ENCODE measurements at places on chromosomes 11 and 22.

GRCh38 chr22:17548756-17549035, 14.6 kb upstream of the SLC25A18 start:
- DNase-seq: no peak

GRCh38 chr11:74444173-74444826, 23.0 kb downstream of the KCNE3 start:
- DNase-seq: no peak

- peak; percentile 32 for DNase-seq
Measured at GRCh38 chr11:117610045-117610444, 187.0 kb downstream of the DSCAML1 start.

GRCh38 chr11:73288192-73288872, 16.2 kb downstream of the P2RY6 start:
- peak; percentile 93 for DNase-seq

- DNase-seq: no peak
Measured at GRCh38 chr11:35787626-35788025, 125.1 kb downstream of the TRIM44 start.

- DNase-seq: no peak
Measured at GRCh38 chr11:62747475-62748160, 6.3 kb downstream of the ZBTB3 start.

DNA sequence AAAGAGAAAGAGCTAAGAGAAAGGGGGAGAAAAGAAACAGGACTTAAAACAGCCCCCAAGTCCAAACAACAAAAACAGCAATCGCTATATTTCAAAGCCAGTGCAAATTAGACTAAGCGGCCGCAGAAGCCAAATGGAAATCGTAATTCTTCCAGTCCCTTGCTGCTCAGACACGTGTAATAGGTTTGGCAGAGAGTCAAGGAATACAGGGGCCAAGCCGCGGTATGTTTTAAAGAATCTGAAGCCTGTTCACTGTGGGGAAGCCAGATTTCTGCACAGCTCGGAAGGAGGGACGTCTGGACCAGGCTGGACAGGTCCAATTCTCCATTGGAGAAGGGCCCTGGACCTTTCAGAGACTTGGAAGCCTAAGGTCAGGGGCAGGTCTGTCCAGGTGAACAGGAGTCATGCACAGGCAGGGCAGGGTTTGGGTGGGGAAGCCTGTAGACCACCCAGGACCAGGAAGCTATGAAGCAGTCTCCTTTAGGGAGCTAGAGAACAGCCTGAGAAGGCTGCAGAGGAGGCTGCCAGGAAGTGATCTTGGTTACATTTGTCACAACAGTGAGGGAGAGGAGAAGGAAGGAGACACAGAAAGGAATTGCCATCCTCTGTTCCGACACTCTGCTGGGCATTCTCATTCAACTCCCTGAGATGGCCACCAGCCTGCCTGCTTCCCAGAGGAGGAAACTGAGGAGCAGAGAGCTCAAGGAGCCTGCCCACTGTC, 265.5 kb upstream of the ISX start:
- no peak for DNase-seq

DNA sequence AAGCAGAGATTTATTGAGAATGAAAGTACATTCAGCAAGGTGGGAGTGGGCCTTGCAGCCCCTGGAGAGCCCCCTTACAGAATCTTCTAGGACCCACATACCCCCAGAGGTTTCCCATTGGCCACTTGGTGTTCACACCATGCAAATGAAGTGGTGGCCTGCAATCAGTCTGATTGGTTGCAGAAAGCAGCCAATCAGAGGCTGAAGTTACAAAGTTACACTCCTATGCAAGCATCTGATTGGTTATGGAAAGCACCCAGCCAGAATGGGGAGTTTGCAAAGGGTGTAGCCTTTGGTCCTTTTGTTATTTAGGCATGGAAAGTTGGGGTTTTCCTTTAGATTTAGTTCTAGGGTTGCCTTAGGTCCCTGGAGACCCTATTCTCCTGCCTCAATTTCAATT, 34.9 kb downstream of the UVRAG start:
- DNase-seq: no peak

DNA sequence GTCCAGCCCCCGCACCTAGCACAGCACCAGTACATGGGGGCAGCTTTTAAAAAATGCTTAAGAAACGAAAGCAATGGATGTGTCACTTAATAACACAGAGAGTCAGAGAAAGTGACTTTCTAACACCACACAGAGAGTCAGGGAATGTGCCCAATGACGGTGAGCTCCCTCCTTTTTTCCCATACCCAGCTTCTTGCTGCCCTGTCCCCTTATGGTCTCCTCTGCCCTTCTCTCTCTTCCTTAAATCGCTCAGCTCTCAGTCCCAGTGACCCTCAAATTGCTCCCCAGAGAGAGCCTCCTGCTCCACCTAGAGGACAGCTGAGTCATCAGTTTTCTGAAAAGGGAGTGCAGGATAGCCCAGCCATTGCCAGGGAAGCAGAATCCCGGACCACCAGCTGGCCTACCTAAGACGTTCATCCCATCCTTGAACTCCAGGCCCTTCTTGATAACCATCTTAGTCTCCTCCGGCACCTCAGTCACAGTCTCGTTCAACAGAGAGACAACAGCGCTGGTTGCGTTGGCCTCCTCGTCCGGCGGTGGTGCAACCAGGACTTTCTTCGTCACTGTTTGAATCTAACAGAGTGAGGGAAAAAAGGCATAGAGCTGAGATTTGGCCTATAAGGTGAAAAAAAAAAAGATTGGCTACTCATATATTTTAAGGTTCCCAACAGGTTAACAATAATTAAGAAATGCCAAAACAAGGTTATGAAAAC, 113.5 kb downstream of the SLC1A2 start:
- DNase-seq: no peak

DNA sequence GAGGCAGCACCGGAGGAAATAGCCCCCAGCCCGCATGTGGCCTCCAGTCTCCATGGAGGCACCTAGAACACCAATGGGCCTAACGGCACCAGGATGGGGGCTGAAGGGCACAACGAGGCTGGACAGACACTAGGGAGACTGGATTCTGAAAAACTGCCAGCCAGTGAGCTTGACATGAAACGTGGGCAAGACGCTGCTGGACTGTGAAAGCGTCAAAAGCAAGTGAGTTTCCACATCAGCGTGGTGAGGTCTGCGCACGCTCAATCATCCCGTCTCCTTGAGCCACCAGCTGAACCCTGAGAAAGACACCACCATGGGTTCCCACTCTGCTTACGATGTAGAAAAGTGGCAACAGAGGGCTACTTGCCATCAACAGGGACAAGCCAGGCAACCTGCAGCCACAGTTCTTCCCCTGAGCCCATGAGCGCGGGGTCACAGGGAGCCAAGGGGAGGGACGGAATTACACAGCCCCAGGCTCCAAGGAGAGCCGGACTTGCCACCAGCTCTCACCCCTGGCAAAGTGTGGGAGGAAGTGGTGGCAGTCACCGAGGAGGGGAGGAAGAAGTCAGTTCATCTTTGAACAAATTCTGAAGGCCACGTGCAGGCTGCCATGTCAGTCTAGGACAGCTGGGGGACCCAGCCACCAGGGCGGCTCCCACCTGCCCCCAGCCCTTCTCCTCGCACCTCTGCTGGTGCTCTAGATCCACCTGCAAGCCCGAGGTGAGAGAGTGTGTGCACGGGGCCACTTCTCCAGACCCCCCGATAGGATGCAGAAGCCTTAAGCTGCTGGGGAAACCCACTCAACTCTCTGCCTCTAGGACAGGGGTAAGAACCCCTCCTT, 131.1 kb downstream of the MPPED1 start:
- DNase-seq: no peak

GRCh38 chr11:115347106-115347505, 157.1 kb downstream of the CADM1 start:
- no peak for DNase-seq

- no peak for DNase-seq
Measured at GRCh38 chr11:22703040-22703439, 36.6 kb downstream of the GAS2 start.

GRCh38 chr11:28649922-28650321, 541.7 kb downstream of the METTL15 start:
- no peak for DNase-seq

GRCh38 chr11:58028687-58029411, 1.9 kb upstream of the OR6Q1 start:
- DNase-seq: peak; percentile 49

GRCh38 chr22:43447380-43447779, 35.6 kb downstream of the MPPED1 start:
- DNase-seq: no peak

DNA sequence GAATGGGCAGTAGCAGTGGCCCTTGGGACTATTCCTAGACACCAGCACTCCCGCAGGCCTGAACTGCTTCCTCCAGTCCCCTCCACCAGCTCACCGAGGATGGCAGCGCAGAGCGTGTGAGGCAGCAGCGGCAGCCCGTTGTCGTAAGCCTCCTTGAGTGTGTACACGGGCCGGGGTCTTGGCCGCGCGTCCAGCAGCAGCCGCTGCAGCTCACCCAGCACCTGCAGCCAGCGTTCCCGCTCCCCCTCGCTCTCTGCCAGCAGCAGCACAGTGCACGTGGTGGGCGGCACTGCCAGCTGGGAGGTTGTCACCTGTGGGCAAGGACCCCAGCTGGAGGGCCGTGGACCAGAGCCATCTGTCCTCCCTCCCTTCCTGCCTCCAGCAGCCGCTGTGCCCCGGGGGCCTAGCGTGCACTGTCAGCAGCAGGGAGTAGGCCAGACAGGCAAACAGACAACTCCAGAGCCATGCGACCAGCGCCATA, 13.0 kb downstream of the CDC42BPG start:
- DNase-seq: no peak

- DNase-seq: no peak
Measured at GRCh38 chr11:61996933-61997332, 29.5 kb upstream of the FTH1 start.

- DNase-seq: no peak
Measured at GRCh38 chr22:22955276-22955798, 67.7 kb downstream of the IGLL5 start.

DNA sequence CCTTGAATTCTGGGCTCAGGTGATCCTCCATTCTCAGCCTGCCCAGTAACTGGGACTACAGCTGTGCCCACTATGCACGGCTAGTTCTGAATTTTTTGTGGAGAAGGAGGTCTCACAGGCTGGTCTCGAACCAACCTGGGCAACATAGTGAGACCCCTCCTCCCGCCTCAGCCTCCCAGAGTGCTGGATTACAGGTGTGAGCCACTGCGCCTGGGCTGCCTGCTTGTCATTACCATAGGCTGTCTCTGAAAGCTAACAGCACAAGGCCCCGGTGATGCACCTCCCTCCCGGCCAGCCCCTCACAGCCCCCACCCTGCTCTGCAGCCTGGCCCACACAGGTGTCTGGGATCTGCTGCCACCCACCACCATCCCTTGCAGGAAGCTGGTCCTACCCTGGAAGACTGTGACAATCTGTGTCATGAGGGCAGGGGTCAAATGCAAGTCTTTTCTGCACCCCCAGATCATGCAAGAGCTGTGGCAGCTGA, 82.4 kb downstream of the DGCR2 start:
- no peak for DNase-seq

- no peak for DNase-seq
Measured at GRCh38 chr11:75668451-75669297, at the start of gene MAP6. TSS of gene MAP6 (minus strand) at chr11:75669038. CDS start at chr11:75668369, 669 bp downstream.

- peak; percentile 52 for DNase-seq
Measured at GRCh38 chr22:44625981-44626687, 75.9 kb upstream of the PRR5 start.

DNA sequence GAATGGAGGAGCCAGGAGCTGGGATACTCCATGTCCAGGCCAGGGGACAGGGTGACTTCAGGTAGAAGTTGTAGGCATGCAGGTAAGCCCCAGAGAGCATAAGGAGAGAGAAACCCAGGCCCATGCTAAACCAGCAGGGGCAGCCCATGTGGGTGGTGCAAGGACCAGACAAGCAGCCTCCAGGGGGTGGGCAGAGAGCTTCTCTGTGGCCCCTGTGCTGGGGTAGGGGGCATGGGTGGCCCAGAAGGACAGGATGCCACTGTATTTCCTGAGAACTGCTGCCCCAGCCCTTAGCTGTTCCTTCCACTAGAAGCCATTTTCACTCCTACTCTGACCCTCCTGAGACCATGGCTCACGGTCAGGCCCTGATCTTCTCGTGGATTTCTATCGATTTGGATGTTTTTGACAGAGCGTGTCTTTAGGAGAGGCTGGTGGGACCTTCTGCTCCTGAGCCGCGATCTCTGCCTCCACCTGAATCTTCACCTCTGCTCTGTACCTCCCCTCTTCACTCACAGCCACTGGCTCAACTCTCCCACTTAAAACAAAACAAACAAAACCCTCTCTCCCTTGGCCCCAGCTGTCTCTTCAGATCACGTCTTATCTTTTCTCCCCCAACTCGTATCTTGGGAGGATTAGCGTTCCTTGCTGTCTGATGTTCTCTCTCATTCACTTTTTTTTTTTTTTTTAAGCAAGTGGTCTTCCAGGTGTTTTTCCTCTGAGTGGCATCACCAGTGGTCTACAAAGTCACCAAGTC, 112.2 kb downstream of the NECTIN1 start:
- DNase-seq: no peak

DNA sequence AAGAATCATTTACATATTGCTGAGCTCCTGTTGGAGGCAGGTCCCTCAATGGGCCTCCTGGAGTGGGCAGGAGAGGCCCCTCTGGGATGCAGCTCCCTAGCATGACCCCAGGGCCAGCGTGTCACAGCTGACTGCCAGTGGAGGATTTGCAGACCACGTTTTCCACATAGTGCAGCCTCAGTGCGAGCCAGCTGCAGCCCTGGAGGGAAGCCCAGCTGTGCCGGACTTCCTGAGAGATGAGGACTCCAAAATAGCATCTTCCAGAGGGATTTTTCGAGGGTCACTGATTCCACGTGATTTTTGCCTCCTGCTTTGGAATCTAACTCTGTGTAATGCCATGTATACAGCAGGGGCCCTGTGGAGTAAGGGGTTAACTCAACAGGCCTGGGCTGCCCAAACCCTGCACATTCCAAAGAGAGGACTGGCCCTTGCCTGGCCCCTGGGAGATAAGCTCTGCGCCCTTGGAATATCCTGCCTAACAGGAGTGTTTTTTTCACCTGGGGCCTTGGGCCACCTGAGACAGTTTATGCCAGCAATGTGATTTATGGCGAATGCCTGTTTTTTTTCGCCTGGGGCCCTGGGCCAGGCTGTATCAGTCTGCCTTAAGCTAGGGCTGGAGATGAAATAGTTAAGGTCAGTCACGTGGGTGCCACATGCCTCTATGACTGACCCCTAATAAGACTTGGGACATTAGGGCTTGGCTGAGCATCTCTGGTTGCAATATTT, 47.4 kb downstream of the RPS6KA4 start:
- no peak for DNase-seq

DNA sequence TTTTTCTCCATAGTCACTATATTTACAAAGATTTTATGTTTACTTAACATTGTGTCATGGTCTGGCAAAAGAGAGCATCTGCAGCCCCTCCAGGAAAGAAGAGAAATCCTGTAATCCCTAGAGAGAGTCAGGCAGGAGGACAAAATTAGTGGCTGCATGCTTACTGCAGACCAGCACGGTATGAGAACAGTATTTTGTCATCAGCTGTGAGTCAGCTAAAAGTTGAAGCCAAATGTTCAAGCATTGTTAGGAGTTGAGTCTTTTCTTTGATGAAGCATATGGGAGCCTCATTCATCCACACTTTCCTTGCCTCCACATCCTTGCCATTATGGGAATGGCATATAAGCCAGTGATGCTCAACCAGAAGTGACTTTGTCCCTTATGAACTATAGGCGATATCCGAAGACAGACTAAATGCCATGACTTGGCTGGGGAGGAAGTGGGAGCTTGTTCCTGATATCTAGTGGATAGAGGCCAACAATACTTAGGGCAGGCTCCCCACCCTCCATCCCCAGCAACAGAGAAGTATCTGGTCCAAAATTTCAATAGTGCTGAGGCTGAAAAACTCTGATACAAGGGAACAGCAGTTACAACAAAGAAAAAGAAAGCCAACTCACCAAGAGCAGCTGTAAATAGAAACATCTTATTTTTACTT, 112.0 kb upstream of the OR5AK2 start:
- DNase-seq: no peak
